ENCODE measurements at places on chromosomes 4 and X. TPM values are rescaled to one million over a fixed set of nuclear protein-coding genes. Genes with fewer than 3 reads are reported as not detected.

GLUD2 gene
- total RNA-seq: 0.54 TPM

L1CAM gene
- 0.39 TPM for total RNA-seq

CCNQ gene
- total RNA-seq: 35.5 TPM

EVC2 gene
- total RNA-seq: 9.8 TPM
